MG63 (cell line): ENCODE measurements at places on chromosomes 12 and 14. TPM values are rescaled to one million over a fixed set of nuclear protein-coding genes. Genes with fewer than 3 reads are reported as not detected.

- no peak for DNase-seq
Measured at GRCh38 chr14:81931828-81932227, 398.2 kb upstream of the SEL1L start.

GRCh38 chr12:48954061-48954460 lies 3.2 kb downstream of the ARF3 start:
- no peak for DNase-seq

DNA sequence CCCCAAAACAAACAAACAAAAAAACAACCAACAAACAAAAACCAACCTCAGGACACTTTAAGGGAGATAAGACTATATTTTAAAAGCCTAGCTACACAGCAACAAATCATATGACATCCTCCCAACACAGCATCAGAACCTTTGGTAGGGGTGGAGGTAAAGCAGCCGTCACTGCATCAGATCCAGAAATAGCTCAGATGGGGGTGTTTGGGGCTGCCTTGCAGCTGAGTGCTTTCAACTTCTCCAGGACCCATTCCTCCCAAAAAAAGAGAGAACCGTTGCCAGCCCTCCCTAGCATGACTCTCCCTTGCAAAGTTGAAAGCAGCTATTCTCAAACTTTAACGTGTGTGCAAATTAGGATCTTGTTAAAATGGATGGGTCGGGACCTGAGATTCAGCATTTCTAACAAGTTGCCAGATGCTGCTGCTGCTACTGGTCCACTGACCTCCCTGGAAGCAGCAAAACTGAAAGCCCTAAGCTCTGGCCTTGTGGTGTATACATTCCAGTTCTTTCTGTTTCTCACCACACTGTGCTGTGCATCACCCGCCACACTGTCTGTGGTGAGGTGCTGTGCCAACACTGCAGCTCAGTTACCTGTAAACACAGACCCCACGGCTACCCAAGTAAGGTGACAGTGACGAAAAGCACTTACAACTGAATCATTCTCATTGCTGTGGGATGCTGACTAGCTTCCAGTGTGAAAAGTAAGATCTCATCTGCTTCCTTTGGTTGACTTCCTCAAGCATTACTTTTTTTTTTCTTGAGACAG lies 54.0 kb downstream of the SLC38A1 start:
- no peak for DNase-seq

The CACNA2D4 gene
- total RNA-seq: 0.91 and 1.4 TPM in 2 replicates
